Activated T-cell treated with anti-CD3 and anti-CD28 coated beads for 1 hour (primary cell): ENCODE measurements at places on chromosomes 12 and 14.

DNA sequence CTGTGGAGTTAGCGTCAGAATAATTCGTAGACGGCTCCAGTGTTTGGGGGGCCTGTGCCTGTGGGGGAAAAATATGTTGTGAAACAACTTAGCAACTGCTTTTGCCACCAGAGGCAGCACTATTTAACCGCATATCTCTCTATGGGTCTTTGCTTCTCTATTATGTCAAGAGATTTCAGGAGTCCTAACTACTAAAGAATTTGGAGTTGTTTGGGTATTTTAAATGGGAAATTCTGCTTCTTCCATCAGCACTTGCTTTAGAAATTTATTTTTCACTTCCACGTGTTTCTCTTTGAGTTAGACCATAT is 594 bp upstream of the CLEC14A start:
- DNase-seq, result no peak

DNA sequence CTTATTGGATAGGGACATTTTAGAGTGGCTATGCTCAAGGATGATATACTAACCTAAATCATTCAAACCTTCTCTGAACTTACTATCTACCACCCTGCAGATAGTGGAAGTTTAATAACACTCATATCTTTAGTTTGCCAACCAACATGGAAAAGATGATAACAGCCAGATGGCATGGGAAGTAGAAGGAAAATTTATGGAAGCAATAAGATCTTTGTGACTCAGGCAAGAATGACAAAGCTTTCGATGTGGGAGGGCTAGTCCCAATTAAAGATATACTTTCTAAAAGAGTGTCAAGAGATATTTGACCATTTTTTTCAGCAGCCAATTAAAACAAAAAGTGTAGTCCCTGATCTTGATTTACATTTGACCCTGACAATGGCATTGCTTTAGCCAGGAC is 631.7 kb downstream of the RPS29 start:
- DNase-seq, result no peak

DNA sequence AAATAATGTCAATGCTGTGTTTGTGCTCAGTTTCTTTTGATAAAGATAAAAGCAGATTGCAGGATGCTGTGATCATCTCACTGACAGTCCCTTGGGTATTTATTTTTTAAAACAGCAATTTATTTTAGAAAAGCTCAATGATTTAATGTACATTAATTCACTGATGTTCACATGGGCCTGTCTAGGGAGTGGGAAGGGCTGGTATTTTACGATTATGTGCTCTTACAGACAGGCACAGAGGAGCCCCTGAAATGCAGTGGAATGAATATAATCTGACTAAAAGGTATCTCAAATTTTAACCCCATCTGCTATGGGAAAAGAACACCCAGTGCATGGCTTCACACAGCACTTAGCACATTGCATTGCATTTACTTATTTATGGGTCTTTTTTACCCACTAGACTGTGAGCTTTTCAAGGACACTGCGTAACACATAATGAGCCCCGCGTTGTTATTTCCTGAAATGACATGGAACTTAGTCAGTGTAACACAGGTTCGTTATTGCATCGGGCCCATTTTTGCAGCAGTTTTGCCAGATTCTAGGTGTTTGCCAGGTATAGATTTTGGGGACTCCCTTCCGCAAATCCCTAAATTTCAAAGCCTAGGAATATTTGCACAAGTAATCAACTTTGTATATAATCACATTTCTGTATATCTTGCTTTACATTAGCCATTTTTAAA is 425.3 kb upstream of the FBXO33 start:
- no peak for DNase-seq

DNA sequence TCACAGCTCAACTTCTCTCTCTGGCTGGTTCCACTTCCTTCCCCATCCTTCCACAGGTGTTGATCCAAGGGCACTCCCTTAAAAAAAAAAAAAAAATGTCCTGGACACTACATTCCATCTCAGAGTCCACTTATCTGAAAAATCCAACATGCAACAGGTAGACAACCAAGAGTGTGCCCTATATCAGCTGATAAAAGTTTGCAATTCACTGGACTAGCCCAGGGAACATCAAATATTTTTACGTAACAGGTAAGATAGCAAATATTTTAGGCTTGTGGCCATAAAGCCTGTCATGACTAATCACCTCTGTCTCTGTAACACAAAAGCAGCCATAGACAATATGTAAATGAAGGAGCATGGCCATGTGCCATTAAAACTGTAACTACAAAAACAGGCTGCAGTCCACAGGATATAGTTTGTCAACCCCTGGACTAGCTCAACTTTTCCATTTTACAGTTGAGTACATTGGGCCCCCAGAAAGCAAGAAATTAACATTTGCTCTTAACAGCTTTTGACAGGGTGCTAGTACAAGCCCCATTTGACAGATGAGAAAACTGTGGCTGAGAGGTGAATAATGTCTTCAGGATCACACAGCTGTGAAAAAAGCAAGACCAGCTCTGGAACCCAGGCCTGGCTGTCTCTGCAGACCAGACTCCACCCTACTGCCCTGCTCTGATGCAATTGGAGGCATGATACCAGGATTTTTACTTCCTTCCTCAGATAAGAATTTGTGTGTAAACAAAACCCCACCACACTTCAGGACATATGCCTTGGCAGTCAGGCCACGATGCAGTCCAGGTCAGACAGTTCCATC is 68.9 kb downstream of the CMKLR1 start:
- no peak for DNase-seq

DNA sequence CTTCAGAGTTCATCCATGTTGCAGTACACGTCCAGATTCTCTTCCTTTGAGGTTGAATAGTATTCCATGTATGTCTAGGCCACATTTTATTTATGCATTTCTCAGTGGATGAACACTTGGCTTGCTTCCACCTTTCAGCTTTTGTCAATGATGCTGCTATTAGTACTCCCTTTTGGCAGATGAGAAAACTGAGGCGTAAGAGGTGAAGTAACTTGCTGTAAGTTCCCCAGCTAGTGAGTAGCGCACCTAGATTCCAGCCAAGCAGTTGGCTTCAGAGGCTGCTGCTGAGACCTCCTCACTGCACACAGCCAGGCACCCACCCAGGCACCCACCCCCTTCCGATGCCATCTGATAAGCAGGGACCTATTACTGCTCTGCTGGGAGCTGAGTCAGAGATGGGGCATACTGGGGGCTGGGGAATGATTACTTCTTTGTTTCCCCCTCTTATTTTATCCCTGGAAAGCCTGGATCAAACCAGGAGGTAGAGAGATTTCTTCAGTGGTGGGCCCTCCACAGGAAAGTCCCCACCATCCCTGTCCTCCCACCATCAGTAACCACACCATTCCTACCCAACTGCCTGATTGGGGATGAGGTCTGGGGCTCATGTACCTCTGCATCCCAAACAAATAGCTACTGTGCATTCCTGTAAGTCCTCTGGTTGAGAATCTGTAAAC is 234.6 kb downstream of the PCNX1 start:
- no peak for DNase-seq

- no peak for DNase-seq
Measured at GRCh38 chr12:70002097-70002911, 177.3 kb downstream of the MYRFL start.

DNA sequence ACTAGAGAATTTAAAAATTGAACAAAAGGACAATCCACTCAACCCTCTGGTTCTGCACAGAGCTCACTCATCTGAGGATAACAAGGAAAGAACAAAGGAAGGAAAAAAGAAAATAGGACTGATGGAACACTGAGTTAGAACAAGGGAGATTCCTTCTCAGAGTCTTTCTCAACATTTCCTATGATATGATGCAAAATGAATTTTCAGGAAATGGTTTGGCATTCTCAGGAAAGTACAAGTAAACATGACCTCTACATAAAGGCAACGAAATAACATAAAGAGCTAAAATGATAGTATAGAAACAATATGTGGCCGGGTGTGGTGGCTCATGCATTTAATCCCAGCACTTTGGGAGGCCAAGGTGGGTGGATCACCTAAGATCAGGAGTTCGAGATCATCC is 135.8 kb downstream of the ITPR2 start:
- DNase-seq, result no peak

DNA sequence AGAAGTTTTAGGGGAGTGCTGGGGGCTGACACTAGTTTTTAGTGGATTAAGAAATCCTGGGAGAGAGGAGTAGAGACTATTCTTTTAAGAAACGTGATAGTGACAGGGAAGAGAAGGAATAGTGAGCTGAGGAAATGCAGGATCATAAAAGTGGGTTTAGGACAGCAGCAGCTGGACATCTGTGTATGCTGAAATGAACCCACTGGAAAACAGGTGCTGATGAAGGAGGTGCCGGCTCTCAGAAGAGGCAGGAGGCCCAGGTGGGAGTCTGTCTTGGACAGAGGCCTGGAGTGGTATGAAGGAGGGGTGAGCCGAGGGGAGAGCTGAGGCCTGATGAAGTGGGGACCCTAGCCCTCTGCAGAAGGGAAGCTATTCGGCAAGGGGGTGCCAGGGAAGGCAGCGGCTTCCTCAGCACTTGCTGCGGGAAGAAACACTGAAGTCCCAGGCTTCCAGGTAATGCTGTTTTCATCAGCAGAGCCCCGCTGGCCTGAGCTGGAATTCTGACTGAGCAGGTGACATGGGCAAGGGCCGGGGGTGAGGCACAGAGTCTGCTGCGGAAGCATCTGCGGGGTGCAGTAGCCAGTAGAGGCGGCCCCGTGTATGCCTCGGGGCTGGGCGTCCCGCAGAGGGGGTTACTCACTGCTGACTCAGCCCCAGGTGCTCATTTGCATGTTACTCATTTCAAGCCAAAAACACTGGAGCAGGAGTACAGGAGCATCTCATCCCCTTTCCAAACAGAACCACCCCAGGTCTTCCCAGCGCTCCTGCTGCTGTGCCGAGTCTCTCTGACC is 89.7 kb downstream of the TMCC3 start:
- no peak for DNase-seq

DNA sequence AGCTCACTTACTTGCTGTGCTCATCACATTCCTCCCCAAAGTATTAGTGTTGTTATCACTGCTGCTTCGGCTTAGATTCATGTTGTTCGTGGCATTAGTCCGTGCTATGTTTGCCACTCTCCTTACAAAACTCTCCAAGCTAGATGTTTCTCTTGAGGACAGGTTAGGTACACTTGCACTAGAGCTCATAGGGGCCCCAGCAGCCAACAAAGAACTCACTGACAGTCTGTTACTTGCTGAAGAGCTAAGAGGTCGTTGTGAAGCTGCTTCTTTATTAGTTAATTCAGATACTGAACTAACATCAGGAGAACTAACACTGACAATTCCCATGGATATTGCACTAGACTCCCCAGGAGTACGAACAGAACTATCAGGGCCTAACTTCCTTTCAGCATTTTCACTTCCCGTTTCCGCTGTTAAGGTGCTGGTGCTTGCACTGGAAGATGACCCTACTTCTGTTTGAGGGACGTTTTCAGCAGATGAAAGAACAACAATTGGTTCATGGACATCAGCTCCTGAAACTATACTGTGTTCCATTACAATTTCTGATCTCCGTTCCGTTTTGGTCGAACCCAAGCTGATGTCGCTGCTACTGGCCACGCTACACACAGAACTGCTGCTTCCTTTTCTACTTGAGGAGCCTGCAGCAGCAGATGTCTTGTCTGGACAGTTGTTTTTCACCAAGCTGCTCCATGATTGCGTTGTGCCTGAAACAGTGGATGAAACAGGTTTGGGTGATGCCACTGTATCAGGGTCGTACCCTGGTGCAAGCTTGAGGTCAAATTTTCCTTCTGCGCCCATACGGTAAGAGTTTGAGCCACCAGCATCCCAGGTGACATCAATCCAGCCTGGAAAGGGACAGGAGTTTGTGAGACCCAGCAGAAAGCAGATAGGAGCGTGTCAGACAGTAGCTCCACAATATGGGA is 78.7 kb downstream of the HECTD1 start:
- no peak for DNase-seq

DNA sequence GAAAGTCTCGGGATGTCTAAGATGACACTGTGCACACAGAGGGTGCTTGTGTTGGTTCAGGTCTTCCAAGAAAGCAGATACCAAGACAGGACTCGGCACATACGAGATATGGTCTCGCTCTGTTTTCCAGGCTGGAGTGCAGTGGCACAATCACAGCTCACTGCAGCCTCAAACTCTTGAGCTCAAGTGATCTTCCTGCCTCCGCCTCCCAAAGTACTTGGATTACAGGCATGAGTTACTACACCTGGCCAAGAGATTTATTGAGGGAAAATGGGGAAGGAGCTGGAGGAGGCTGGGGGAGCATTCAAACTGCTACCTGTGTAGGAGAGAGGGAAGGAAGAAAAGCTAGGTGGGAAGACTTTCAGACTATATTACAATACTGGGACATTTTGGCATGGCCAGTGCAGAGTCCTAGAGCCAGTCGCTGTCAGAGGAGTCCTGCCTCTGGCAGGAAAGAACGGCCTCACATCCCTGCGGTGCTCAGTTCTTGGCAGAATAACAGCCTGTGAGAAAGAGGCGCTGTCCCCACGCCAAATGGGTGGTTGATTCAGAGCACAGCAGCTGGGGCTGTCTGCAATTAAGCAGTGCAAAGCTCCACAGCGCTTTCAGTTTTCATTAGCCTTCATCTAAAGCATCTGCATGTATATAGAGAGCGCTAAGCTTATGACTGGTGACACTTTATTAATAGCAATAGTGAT is 18.3 kb downstream of the SLC17A8 start:
- DNase-seq, result no peak

DNA sequence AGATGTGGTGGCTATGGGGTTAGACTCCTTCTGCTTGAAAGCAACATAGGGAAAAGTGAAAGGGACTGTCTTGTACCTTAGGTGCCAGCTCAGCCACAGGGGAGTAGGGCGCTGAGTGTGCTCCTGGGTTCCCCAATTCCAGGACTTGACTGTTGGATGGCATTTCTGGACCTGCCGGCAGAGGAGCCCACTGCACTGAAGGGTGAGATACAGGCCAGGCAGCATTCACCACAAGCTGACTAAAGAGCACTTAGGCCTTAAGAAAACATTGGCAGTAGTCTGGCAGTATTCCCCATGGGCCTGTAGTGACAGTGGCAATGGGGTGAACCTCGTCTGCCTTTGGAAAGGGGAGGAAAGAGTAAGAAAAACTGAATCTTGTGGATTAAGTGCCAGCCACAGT is 67.1 kb upstream of the TMTC2 start:
- DNase-seq, result no peak

- DNase-seq, result no peak
Measured at GRCh38 chr14:94612580-94613554, 676 bp downstream of the SERPINA3 start.

DNA sequence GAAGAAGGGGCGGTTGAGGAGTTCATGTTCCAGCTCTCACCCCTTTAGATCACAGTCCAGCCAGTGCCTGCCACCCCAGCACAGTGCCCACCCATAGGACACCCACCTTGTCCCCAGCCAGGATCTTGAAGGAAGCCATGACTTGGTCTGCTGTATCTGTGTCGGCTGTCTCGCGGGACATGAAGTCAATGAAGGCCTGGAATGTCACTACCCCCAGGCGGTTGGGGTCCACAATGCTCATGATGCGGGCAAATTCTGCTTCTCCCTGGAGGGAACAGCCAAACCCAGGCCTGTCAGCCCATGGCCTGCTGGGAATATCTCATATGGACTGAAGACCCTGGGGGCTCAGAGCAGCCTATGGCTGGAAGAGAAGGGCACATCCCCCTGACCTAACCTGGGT is 84.1 kb upstream of the ZFP36L1 start:
- no peak for DNase-seq

- DNase-seq, result no peak
Measured at GRCh38 chr14:99733540-99734405, 49.7 kb downstream of the CYP46A1 start.

- no peak for DNase-seq
Measured at GRCh38 chr14:55913324-55914025, 204.7 kb upstream of the PELI2 start.
